Muscle of leg (tissue), 16 donors: ENCODE measurements at places on chromosomes 4 and X. TPM values are rescaled to one million over a fixed set of nuclear protein-coding genes. Genes with fewer than 3 reads are reported as not detected.

GRCh38 chr4:113384600-113384999, 335.1 kb downstream of the ANK2 start:
- no peak overlapping the region for H3K4me3 ChIP-seq
- H3K27ac ChIP-seq, result peak overlapping the region; percentile 30
- DNase-seq, result no peak
- no peaks in the 10 kb centered on the region for H3K27me3 ChIP-seq
- peaks cover 27% of the 10 kb centered on the region for H3K4me1 ChIP-seq

- H3K27ac ChIP-seq, result no peak overlapping the region
- H3K27me3 ChIP-seq, result no peaks in the 10 kb centered on the region
- DNase-seq, result no peak
Observed at GRCh38 chr4:151921811-151922210, 161.0 kb upstream of the GATB start.

The ADGRG4 gene
- 0.01 TPM for polyA plus RNA-seq

- H3K4me3 ChIP-seq, result no peak overlapping the region
- H3K27me3 ChIP-seq, result peaks cover 17% of the 10 kb centered on the region
- no peaks in the 10 kb centered on the region for H3K36me3 ChIP-seq
- no peak for DNase-seq
- H3K4me1 ChIP-seq, result peaks cover 4% of the 10 kb centered on the region
- no peak overlapping the region for H3K27ac ChIP-seq
Observed at GRCh38 chrX:130179170-130179569, 7.4 kb downstream of the RAB33A start.

The ODAPH gene
- not detected for polyA plus RNA-seq

The ETDA gene
- polyA plus RNA-seq, result not detected

DNA sequence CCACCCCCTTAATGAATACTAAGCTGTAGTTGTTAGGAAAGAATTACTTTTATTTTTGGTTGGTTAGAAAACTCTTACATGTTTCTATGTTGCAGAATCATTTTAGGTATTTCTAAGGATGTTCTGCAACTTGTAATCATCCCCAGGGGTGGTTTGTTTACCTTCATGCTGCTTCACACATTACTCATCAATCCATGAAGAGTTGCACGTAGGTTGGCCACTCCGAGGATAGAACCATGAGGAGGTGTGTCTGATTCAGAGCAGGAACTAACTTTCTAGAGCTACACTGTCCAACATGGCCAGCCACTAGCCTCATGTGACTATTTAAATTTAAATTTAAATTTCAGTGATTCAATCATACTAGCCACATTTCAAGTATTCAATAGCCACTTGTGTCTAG, 127.2 kb upstream of the FRMPD4 start:
- no peaks in the 10 kb centered on the region for H3K36me3 ChIP-seq
- H3K27ac ChIP-seq, result no peak overlapping the region
- no peak for DNase-seq
- no peak overlapping the region for H3K4me3 ChIP-seq
- no peaks in the 10 kb centered on the region for H3K4me1 ChIP-seq

GRCh38 chr4:21413807-21414370, 534.7 kb downstream of the KCNIP4 start:
- H3K36me3 ChIP-seq, result no peaks in the 10 kb centered on the region
- no peak overlapping the region for H3K27ac ChIP-seq
- H3K27me3 ChIP-seq, result no peaks in the 10 kb centered on the region
- no peak for DNase-seq
- no peak overlapping the region for H3K4me3 ChIP-seq

GRCh38 chr4:146051223-146051622, 112.6 kb upstream of the ZNF827 start:
- DNase-seq, result no peak
- H3K36me3 ChIP-seq, result no peaks in the 10 kb centered on the region

The GCNA gene
- polyA plus RNA-seq, result 1.9 TPM

- DNase-seq, result no peak
- no peaks in the 10 kb centered on the region for H3K36me3 ChIP-seq
- no peak overlapping the region for H3K4me3 ChIP-seq
- H3K27me3 ChIP-seq, result no peaks in the 10 kb centered on the region
- no peaks in the 10 kb centered on the region for H3K4me1 ChIP-seq
Observed at GRCh38 chr4:95898226-95898625, 58.3 kb downstream of the PDHA2 start.

The TCP11X2 gene
- polyA plus RNA-seq, result not detected

GRCh38 chr4:36243355-36244256, 708 bp downstream of the ARAP2 start:
- peak overlapping the region; percentile 66 for H3K27ac ChIP-seq
- peaks cover 6% of the 10 kb centered on the region for H3K4me1 ChIP-seq
- DNase-seq, result peak; percentile 68
- H3K4me3 ChIP-seq, result peak overlapping the region; percentile 61
- H3K36me3 ChIP-seq, result no peaks in the 10 kb centered on the region

- no peaks in the 10 kb centered on the region for H3K4me1 ChIP-seq
- no peaks in the 10 kb centered on the region for H3K36me3 ChIP-seq
- DNase-seq, result no peak
- H3K4me3 ChIP-seq, result no peak overlapping the region
- no peaks in the 10 kb centered on the region for H3K27me3 ChIP-seq
Observed at GRCh38 chr4:100295792-100296191, 105.5 kb upstream of the DDIT4L start.

DNA sequence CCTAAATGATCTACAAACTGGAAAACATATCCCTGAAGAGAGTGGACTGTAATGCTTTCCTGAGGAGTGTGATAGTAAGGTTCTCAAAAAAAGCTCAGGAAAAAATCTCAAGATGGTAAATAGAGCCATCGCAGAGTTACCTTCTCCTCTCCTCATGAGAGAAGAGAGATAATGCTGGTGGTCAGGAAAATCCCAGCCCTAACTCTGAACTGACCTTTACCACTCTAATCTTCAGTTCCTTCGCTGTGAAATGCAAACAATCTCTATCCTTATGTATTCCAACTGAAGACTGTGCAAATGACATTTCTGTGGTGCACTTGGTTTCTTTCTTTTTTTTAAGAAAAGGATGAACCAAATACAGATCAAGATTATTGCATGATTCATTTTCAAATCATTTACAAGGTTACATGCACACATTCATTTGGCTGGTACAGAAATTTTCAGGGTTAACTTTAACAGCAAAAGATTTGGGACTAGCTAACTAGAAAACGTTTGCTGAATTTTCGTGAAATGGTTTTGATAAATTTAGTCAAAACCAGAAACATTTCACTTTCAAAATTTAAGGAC, 8.3 kb downstream of the PPM1K start:
- H3K36me3 ChIP-seq, result peaks cover 32% of the 10 kb centered on the region
- no peak for DNase-seq
- no peak overlapping the region for H3K4me3 ChIP-seq
- H3K4me1 ChIP-seq, result no peaks in the 10 kb centered on the region
- H3K27me3 ChIP-seq, result no peaks in the 10 kb centered on the region
- no peak overlapping the region for H3K27ac ChIP-seq
